ENCODE measurements at places on chromosomes 16 and 17.

- no peak for DNase-seq
Measured at GRCh38 chr16:3089717-3090592, 9.1 kb downstream of the ZSCAN10 start.

DNA sequence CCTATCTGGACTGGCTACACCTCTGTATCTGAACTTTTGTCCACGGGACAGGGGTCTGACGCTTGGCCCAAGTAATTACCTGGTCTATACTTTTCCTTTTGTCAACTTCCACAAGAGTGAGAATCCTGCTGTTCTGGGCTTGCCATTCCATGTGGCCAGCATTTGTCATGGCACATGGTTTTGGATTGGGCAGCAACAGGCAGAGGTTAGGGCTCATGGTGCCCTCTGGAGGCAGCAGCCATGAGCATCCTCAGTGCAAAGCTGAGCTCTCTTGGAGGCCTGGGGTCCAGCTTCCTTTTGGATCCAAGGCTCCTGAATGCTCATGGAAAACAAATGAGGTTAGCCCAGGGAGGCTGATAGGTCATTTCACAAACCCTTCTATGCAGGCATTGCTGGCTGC lies 7.5 kb upstream of the EDC4 start:
- DNase-seq: no peak

- DNase-seq: no peak
Measured at GRCh38 chr17:3722716-3723115, 987 bp upstream of the HASPIN start.

- no peak for DNase-seq
Measured at GRCh38 chr17:16239931-16240330, 22.9 kb downstream of the PIGL start.

DNA sequence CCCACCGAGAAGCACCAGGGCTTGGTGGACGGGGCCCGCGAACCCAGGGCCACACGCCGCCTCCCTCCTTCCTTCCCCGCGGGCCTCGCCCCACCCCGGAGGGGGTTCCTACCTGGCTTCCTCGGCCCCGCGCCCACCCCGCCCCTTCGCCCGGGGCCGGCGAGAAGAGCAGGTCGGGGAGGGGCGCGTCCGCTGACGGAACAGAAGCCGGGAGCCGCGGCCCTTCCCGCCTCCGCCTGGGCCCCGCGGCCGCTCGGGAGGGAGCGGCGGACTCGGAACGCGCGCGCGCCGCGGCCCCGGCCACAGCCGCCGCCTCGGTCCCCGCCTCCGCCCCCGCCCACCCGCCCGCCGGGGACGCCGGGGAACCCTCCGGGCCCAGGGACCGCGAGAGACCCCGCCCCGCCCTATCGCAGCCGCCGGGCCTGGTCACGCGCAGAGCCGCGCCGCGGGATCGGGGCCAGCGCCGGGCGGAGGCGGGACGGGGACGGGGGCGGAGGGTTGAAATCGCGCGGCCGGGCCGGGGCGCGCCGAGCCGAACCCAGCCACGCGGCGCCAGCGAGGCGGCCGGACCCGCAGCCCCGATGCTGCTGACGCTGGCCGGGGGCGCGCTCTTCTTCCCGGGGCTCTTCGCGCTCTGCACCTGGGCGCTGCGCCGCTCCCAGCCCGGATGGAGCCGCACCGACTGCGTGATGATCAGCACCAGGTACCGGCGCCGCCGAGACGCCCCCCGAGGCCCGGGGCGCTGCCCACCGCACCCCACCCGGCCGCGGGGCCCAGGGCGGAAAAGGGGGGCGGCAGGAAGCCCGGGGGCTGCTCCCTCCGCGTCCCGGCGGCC lies at the start of gene TLCD3A:
Gene TLCD3A, plus strand, starts transcription at position 530 of the 835 bp plus-strand sequence. Its CDS starts 52 bp downstream, at position 582.
- DNase-seq: peak; percentile 85

- DNase-seq: no peak
Measured at GRCh38 chr16:87380881-87381280, 2.7 kb downstream of the FBXO31 start.

- DNase-seq: no peak
Measured at GRCh38 chr16:12680531-12680930, 123.2 kb downstream of the CPPED1 start.

DNA sequence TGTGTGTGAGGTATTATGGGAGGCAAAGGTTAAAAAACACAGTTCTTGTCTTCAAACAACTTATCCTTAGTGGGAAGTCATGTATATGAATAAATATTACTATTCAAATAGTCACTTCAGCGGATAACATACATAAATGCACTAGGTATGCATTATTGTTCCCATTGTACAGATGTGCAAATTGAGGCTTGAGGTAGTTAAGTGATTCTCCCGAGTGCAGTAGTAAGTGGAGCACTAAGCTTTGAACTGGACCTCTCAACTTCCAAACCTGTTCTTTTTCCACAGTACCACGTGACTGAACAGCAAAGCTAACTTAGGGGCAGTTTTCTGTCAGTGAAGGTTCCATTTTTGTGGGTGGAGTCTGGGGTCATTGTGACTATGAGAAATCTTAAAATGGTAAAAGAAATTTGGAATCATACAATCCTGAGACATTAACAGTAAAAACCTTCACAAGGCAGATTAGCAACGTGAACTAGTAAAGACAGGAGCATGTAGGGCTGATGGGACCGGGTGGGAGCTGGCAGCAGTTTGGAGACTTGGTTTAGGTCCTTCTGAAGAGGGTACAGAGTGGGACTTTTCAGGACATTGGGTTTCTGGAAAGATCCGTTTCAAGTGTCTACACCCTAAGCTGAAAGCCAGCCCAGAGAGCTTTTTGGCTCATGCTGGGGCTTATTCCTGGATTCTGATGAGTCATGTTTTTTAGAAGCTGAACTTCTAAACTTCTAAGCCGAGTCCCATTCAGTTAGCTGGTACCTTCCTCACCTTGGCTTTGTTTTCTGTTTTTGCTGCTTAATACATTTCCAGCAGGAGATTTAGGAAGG lies 204.9 kb downstream of the PRKCA start:
- no peak for DNase-seq

- DNase-seq: no peak
Measured at GRCh38 chr16:24939738-24940137, 75.4 kb downstream of the ARHGAP17 start.

GRCh38 chr17:10699856-10700255 lies 2.5 kb downstream of the ADPRM start:
- DNase-seq: no peak

DNA sequence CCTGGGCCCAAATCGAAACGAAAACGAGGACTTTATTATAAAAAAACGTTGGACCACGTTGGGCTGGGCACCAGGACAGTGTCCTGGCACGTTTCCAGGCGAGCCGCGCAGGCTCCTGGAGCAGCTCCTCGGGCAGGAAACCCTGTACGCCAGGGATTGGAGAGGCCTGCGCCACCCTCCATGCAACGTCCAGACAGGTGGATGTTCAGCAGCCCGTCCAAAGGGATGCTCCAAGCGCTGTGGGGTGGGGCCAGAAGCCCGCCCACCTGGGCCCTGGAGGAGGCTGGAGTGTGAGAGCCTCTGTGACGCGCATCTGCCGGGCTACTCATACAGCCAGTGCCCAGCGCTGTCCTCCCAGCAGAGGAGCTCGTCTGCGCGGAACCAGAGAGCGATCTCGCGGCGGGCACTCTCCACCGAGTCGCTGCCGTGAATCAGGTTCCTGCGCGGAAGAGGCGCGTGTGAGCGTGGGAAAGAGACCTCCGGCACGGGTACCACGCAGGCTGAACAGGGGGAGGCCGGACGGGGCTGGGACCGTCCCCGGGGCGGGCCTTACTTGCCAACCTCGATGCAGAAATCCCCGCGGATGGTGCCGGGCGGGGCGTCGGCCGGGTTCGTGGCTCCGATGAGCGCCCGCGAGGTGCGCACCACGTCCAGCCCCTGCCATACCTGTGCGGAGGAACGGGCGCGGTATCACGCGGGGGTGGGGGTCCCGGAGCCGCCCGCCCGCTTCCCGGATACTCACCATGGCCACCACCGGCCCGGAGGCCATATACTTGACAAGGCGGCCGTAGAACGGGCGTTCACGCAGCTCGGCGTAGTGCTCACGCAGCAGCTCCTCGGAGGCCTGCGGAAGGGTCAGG lies 785 bp downstream of the NME3 start:
- DNase-seq: peak; percentile 79

DNA sequence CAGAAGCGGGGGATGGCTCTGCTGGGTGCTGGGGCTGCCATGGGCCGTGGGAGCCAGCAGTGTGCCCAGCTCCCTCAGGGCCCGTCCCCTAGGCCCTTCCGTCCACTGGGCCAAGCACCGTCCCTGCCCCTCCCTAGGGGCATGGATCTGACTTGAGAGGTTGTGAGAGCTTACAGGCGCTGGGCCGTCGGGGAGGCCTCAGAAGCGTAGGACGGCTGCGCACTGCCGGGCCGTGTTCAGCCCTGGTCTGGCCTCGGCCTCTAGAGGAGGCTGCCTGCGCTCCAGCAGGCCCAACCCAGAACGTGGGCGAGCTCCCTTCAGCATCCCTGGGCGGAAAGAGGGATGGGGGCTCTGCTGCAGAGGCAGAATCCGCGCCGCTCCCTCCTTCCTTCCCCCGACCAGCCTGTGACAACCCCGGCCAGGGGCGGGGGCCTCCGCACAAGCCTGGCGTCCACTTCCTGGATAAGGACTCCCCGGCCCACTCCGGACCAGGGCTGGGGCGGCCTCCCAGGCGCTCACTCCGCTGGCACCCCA lies 685 bp upstream of the MPG start:
- DNase-seq: peak; percentile 74

DNA sequence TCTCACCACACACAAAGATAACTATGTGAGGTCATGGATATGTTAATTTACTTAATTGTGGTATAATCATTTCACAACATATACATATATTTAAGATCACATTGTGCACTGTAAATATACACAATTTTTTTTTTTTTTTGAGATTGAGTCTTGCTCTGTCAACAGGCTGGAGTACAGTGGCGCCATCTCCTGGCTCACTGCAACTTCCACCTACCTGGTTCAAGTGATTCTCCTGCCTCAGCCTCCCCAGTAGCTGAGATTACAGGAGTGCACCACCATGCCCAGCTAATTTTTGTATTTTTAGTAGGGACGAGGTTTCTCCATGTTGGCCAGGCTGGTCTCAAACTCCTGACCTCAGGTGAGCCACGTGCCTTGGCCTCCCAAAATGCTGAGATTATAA lies 11.5 kb upstream of the PRSS54 start:
- DNase-seq: no peak

DNA sequence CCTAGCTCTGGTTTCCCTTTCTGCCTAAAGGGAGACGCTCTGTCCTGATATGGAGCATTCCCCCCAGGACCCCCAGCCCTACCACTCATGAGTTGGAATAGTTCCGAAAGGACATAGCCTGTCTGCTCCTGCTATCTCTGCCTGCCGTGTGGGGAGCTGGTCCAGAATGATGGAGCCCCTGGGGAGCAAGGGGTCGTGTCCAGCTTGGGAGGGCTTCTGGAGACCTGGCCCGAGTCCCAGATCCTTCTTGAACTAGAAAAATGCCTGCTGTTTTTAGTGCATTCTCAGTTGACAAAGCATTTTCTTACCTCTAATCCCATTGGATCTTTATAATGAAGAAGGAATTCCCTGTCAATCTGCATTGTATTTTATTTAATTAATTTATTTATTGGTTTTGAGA lies 9.1 kb upstream of the GRN start:
- DNase-seq: no peak

- DNase-seq: peak; percentile 67
Measured at GRCh38 chr17:83182620-83183101, 103.3 kb downstream of the METRNL start.

Data from Right ventricle myocardium superior (tissue), 1 donor.